Calu3 (cell line): ENCODE measurements at places on chromosomes 2 and 18.

DNA sequence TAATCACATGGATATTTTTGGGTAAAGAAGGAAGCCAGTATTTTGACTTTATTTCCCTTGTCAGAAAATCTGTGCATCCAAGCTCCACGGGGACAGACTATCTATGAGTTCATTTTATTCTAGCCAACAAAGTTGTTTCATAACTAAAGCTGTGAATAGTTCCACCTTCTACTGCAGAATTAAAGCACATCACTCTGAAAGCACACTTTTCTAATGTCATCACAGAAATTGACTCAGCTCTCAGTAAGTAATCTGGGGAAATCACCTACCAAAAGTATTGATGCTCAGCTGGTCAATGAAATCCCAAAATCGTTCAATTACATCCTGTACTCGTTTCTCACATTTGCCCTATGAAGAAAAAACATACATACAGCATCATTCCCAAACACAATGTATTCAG lies 19.1 kb downstream of the IAH1 start:
- no peak for DNase-seq

GRCh38 chr2:59733970-59734369 lies 819.5 kb downstream of the BCL11A start:
- DNase-seq, result no peak

DNA sequence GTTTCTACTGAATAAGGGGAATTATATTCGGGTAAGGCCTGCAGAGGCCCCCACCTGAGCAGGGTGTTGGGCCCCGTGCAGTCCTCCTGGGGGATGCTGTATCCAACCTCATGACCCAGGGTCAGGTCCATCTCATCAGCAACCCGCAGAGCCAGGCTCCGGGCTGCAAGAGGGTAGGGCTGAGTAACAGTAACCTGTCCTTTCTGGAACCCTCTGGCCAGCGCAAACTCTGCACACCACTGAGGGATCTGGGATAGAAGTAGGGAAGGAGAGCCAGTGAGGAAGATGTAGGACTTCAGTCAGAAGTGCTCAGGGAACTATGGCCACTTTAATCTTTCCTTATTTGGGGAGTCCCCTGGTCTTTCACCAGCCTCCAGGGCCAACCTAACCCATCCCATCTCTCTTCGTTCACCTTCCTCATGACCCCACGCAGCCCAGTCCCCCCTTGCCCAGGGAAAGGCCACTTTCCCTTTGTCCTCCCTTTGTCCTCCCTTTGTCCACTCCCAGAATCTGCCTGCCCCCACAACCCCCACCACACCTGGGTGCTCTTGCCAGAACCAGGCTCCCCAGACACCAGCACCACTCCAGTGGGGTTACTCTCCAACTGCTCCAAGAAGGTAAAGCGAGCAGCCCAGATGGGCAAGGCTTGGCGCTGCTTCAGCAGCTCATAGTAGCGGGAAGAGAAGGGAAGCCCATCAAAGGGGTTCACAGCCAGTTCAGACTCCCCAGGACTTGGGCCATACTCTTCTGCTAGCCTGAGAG lies 895 bp downstream of the DQX1 start:
- DNase-seq, result no peak

GRCh38 chr2:96320326-96320725 lies 4.8 kb upstream of the ITPRIPL1 start:
- no peak for DNase-seq

- no peak for DNase-seq
These were observed 85.0 kb downstream of the MARCHF4 start for GRCh38 chr2:216287251-216287650.

GRCh38 chr2:65660340-65660739 lies 227.9 kb upstream of the SPRED2 start:
- DNase-seq, result no peak

GRCh38 chr18:9615280-9615797 lies 980 bp upstream of the PPP4R1 start:
- DNase-seq, result no peak

- DNase-seq, result no peak
These were observed 294.0 kb upstream of the HS6ST1 start for GRCh38 chr2:128612628-128613027.

- no peak for DNase-seq
These were observed 51.8 kb downstream of the PKDCC start for GRCh38 chr2:42099438-42100173.

GRCh38 chr2:229943770-229944449 lies 21.6 kb downstream of the FBXO36 start:
- no peak for DNase-seq

- DNase-seq, result peak; percentile 20
These were observed 258.4 kb downstream of the BCL11A start for GRCh38 chr2:60294901-60295635.

DNA sequence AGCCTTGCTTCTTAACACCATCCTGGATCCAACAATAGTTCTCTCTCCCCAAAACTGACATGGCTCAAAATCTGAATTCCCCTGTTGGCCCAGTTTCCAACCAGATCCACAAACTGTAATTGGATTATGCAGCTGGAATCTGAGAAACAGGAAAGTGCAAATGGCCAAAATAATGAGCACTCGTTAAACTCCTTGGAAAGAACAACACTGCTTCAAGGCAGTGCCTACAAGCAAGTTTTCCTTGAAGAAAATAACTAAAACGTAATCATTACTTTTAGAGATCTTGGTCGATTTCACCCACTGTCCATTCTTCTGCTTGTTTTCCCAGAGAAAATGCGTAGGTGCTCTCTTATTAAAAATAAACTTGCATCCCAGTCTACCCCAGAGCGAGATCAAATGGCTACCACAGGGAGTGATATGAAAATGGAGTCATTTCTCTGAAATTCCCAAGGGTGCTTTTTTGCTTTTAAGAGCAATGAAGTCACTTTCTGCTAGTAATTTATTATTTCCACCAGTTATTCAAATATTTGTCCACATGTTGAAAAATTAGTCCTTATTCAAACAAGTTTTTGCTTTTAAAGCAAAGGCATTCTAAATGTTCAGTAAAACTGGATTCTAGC lies 264.2 kb downstream of the C1D start:
- DNase-seq, result no peak

GRCh38 chr2:201859949-201860348 lies 53.6 kb downstream of the CDK15 start:
- no peak for DNase-seq

DNA sequence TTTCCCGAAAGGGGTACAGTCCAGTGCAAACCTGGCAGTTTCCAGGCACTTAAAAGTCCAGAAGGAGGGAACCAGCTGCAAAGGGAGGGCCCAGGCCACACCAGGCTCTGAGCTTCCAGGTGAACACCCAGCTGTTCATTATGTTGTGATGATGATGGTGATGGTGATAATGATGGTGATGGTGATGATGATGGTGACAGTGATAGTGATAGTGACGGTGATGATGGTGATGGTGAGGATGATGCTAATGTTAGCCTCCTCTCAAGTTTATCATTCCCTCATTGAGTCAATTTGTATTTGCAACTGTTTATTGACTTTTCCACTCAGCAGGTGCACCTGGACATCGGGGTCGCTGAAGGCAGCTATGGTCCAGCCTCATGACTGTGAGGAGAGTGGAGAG lies 199.4 kb upstream of the ID2 start:
- DNase-seq, result no peak

DNA sequence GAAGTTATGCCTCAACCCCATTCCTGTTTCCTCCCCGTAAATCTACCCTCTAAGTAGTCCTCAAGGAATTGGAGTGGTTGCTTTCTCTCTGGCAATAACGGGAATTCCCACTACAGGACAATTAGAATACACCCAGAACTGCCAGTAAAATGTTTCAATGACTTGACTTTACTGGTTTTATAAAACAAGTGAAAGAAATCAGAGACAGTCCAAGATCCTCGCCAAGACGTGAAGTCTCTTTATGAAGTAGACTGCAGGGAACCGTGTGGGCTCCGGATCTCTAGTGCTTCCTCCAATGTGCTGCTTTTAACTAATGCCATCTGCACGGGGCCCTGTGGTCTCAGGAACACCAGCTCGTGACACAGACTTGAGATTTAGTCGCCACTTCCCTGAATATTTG lies 101.4 kb downstream of the CPO start:
- DNase-seq, result no peak

- DNase-seq, result no peak
These were observed 702.9 kb downstream of the ERBB4 start for GRCh38 chr2:211835695-211836094.
